ENCODE measurements at places on chromosomes 5 and 9.

- no peak for DNase-seq
These were observed 123.2 kb upstream of the OTULINL start for GRCh38 chr5:14458414-14458813.

DNA sequence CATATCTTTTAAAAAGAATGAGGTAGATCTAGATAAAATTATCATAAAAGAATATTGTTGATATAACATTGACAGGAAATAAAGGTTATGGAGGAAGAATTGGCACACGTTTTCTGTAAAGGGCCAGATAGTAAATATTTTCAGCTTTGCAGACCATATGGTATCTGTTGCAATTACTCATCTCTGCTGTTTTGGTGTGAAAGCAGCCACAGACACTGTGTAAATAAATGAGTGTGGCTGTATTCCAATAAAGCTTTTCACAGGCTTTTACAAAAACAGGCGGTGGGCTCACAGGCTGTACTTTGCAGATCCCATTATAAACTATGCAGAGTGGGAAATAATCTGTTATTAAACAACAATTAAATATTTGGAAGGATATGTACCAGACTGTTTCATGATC is 87.4 kb downstream of the SGCD start:
- no peak for DNase-seq

DNA sequence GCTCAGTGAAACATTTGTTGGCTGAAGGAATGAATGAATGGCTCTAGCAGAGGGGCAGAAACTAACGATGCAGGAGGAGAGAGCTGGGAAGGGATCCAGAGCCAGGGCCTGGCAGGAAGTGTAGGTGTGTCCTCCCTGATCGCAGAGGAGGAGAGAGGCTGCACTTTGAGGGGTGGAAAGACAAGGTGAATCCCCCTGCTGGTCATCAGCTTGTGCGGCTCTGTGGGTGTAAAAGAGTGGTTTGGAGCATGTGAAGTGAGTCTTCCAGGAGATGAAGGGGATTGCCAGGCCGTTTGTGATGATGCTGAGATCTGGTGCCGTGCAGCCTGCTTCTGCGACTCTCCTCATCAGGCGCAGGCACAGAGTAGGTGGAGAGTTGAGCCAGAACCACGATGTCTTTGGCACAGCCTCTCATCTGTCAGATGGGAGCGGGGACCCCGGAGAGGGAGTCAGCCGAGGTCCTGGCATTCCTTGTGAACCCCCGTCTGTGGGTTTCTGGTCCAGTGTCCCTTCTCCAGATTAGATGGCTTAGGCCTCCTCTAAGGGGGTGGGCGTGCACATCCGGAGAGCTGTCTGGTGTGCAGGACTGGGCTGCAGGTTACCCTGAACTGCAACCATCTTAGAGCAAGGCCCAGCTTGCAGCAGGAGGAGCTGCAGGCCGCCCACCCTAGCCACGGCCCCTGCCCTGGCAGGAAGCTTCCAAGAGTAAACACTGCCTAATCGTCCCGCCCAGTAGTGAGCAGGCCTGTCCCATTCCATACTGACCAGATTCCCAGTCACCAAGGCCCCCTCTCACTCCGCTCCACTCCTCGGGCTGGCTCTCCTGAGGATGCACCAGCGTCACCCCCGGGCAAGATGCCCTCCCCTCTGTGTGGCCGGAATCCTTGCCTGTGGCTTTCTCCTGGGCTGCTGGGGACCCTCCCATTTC is at the start of gene ADAMTS13:
TSS of gene ADAMTS13 (plus strand) at position 753 of the 928 bp plus-strand sequence. CDS start at position 830, 77 bp downstream.
- no peak for DNase-seq

GRCh38 chr5:133485468-133485867 is 126.9 kb downstream of the FSTL4 start:
- no peak for DNase-seq

GRCh38 chr9:15909297-15909696 is 356.5 kb downstream of the CCDC171 start:
- no peak for DNase-seq

GRCh38 chr5:69167929-69168328 is 979 bp downstream of the CCNB1 start:
- no peak for DNase-seq

DNA sequence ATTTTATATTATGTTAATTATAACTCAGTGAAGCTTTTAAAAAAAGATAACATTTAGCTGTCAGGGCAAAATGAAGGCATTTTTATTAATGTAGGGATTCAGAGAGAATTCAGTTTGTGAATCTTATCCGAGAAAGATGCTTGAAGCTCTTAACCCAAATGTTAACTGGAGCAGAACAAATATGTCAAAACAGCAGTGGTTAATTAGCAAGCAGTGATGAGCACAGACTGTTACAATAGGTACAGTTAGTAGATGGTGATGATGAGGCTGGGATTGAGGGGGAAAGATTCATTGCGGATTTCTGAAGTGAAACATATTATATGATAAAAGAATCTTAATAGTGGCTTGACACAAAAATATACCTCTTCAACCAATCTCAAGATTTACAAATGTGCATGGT is 356.7 kb downstream of the DIRAS2 start:
- DNase-seq: no peak

GRCh38 chr5:159915904-159916840 is at the start of gene ADRA1B:
TSS of gene ADRA1B (plus strand) at chr5:159916482. CDS start at chr5:159916906, 424 bp downstream.
- DNase-seq: peak; percentile 2

DNA sequence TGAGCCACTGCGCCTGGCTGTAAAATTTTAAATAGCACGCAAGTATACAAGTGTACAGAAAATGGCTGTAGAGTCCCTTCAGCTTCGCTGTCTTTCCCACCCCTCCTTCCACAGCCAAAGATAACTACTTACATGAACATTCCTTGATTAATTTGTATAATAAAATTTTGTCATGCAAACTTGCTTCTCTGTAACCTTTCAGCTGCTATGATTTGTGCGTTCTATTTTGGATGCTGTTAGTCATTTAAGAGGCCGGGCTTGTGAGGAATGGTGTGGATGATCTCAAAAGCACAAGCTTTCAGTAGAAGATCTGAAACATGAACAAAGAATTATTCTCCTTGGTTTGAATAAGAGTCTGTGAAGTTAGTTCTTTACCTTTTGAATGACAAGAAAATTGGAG is 115.0 kb upstream of the TLE1 start:
- DNase-seq: no peak

DNA sequence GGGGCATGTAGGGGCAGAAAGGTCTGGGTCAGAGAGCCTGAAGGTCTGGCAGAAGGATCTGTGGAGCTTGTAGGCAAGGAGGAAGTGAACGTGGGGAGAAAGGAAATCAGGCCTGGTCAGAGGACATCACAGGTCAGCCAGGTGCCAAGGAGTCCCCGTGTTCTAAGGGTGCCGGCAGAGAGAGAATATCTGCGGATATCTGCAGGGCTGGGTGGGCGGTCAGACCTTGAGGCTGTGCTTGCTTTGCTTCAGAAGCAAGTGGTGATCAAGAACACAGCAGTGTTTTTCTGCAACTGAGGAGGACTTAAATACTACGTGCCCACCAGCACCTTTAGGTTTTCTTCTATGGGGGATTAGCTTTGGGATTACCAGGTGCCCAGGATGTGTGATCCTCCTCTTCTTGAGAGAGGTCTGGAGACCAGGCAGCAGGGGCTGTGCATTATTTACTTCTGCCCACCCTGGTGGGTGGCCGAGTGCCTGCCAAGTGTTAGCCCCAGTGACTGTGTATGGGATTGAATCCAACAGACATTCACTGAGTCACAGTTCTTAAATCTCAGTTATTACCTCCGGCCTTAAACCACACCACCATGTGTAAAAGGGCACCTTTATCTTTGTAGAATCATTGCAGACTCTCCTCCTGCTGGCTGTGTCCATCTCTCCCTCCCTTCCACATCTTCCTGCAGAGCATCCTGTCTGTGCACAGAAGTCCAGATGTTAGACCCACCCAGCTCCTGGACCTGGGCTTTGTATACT is 12.5 kb upstream of the SHB start:
- no peak for DNase-seq

DNA sequence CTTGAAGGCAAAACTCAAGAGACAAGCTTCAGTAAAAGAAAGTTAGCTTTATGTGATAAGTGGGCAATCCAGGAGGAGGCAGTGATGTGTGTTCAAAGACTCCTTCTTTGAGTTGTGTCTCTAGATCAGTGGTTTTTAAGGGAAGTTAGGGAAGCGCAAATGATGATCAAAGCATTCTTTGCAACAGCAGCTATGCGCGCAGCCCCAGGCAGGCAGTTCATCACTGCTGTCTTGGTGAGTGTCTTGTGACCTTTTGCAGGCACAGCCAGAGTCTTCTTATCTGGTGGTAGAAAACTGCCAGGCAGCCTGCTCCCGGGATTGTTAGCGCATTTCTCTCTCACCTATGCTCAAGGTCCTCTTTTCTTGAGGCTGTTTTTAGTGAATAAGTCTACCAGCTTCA is 40.3 kb upstream of the CLK4 start:
- DNase-seq: no peak

GRCh38 chr9:70559102-70559501 is 144.6 kb upstream of the KLF9 start:
- no peak for DNase-seq

DNA sequence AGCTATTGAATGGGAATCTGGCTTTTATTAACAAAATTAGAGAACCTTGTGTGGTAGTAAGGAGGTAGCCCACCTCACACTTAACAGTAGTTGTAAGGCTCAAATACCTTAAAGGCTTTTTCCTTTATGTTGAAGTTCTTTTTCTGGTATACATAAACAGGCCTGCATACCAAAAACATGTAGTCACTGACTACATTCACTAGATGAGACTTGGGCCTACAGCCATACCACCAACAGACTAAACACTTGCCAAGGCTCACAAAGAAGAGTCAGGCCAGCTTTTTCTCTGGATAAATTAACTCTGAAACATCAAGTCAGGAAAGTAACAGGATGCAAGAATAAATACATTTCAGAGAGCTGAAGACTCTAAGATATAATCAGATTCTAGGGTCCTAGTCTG is 78.6 kb upstream of the MPDZ start:
- DNase-seq: no peak

DNA sequence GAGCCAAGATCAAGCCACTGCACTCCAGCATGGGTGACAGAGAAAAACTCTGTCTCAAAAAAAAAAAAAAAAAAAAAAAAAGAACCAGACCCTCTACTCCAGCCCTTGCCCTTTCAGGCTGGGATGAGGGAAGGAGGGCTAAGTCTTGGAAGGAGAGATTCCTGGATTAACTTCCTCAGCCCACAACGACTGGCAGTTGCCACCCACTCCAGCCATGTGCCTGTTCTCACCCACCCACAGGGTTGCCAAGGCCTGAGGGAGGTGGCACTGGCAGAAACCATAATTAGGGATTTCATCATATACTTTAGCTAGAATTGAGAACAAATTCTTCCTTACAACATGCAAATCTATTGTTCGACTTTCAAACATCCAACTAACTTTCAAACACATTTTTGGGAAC is 87.8 kb upstream of the SLC30A5 start:
- no peak for DNase-seq

- DNase-seq: no peak
These were observed 25.7 kb downstream of the FRMPD1 start for GRCh38 chr9:37676411-37676830.

DNA sequence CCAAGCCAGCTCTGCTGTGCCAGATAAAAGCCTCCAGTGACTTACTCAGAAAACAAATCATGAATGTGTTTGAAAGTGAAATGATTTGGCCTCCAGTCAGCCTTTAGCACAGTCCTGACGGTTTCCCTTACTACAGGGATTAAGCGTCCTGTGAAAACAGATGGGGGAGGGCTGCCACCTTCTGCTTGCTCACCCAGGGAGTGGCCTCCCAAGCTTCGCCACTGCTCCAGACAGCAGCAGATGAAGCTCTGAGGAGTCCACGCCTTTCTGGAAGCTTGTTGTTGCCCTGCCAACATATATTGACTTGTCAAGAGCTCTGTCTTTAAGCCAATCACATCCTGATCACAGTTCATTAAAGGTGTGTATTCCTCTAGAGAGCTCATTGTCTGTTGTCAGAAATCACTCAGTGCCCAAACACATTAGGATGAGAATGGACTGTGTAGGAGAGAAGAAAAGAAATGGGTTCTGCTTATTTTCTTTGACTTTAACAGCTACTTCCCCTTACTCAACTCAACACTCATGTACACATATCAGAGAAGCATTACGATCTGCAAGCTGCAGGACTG is 4.9 kb upstream of the FYB1 start:
- DNase-seq: no peak

- no peak for DNase-seq
These were observed 264.8 kb upstream of the KIF2A start for GRCh38 chr5:62041156-62041756.

DNA sequence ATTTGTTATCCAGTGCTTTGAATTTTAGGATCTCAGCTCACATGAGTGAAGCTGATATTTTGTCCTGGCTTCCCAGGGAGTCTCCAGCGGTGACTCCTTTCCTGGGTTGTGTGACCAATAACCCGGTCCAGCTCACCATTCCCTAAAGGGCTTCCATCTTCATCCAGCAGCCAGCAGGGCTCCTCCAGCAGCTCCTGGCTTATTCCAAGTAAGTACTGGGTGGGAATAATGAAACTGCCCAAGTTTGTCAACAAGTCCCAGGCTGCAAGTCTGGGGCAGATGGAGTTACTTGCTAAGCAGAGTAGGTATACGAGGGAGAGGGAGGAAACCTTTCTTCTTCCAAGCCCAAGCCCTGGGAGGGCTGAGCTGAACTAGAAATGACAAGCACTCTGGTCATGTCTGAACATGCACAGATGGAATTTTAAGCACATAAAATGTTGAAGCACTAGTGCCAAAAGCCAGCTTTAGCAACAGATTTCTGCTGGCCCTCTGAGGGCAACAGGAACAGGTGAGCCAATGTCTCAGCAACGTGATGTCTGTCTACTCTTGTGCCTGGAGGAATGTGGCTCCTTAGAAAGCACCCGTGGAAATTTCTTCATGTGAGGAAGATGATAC is 153.7 kb upstream of the DAPK1 start:
- no peak for DNase-seq

DNA sequence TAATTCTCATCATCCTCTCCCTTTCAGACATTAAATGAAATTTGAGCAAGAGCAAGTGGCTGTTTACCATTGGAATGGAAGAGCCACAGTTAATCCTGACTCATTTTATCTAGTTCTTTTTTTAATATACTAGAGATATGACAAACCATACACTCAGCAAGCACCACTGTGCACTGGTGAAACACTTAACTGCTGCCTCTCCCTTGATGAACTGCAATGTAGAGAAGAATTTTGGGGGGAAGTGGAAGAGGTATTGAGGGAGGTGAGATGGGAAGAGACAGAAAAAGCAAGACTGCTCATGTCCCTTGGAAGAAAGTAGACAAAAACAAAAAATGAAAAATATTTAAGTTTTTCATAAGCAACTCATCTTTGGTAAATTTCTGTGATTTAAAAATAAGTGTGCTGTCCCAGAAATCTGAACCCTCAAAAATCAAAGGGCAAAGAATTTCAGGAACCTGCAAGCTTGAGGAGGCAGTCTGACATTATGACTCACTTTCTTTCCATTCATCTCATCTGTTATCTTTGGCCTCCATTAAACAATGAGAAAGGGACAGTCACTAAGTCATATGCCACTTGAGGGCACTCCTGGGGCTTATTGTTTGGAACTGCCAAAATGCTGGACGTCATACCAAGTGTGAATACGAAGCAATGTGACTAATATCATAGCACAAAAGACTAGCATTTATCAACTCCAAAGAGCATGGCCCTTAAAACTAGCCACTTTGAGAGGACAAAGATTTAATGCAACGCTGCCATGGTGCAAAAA is 566.8 kb upstream of the DMAC1 start:
- DNase-seq: no peak

- no peak for DNase-seq
These were observed 5.5 kb upstream of the VAV2 start for GRCh38 chr9:133997584-133997983.

Data from activated CD4-positive, CD25-positive, alpha-beta regulatory T cell (primary cell).